RPMI7951 (cell line): ENCODE measurements at places on chromosomes 5 and 9. TPM values are rescaled to one million over a fixed set of nuclear protein-coding genes. Genes with fewer than 3 reads are reported as not detected.

GRCh38 chr5:96946381-96946780 lies 10.5 kb downstream of the LNPEP start:
- DNase-seq: no peak

Gene GMCL2
- total RNA-seq: not detected in 2 replicates

DNA sequence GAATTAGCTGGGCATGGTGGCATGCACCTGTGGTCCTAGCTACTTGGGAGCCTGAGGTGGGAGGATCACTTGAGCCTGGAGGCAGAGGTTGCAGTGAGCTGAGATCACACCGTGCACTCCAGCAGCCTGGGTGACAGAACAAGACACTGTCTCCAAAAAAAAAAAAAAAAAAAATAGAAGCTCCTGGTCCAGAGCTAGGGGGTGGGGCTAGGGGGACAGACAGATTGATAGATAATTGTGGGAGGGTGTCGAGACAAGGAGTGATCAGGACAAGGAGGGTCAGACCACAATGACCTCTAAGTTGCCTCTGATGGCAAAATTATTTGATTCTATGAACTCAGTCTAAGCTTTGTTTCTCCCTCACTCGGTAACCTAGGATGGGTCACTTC lies 6.6 kb upstream of the PHF19 start:
- no peak for DNase-seq

GRCh38 chr5:116318091-116318854 lies 233.4 kb downstream of the COMMD10 start:
- DNase-seq: no peak

Gene CEL
- 0.12 TPM in 1 of 2 replicates, not detected in the other for total RNA-seq

Gene TMEM215
- not detected in 2 replicates for total RNA-seq

Gene RMRP
- 19,023 and 39,221 TPM in 2 replicates for total RNA-seq

DNA sequence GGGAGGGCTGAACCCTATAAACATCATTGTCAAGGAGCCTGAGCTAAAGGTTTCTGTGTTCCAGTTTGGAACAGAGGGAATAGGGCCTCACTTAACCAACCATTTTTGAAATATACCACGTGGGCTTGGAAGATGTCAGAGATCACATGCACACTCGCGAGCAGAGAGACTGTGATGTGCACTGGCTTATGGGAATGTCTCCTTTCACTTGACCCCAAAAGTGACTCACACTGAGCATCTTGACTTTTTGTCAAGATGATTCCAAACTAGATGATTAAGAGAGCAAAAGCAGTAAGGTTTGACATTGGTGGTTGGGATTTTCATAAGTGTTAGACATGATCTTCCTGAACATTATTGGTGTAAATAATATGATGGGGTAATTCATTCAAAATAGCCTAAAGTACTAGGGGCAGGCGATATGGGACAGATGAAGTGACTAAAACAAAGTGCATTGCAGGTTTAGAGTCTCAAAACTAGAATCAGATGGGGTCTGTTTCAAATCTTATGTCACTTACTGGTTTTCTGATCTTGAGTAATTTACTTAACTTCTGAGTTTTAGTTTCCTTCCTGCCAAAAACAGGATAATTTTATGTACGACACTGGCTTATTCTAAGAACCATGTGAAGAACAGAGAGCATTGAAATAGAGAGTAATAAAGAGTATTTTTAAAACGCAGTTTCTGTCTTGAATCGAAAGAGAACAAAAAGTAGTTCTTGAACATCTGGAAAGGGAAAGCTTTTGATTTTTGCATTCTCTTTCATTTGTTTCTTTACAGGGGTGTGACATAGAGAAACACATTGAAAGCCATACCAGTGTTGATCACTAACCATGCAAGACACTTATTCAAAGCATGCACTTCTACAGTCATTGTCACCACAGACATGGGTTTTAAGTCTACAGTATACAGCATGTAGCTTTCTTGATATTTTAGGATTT lies 383.0 kb downstream of the DIRAS2 start:
- no peak for DNase-seq

GRCh38 chr5:81409361-81409760 lies 15.4 kb upstream of the ACOT12 start:
- no peak for DNase-seq

DNA sequence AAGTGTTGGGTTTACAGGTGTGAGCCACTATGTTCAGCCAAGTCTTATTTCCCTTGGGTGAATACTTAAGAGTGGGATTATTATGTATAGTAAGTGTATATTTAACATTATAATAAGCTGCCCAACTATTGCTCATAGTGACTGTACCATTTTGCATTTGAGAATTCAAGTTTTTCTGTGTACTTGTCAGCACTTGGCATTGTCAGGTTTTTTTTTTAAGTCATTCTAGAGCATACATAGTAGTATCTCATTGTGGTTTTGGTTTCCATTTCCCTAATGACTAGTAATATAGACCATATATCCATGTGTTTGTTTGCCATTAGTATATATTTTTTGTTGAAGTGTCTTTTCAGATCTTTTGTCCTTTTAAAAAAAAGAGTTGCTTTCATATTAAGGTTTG lies 10.5 kb upstream of the ELL2 start:
- DNase-seq: no peak

DNA sequence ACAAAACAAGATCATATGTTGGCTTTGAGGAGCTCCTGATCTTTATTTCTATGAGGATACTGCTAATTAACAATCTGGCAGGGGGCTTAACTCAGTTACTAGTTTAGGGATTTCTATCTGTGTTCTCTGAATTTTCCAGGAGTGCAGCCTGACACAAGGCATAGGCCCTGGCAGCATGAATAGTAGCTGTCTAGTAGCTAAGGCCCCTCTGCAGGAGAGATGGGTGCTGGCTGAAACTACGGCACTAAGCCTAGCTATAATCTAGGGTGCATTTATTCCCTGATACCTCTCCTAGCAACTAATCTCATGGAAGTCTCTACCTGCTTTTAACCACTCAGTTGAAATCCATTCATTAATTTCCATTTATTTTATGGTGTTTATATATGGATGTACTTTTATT lies 268.2 kb downstream of the TMEM232 start:
- DNase-seq: no peak

- DNase-seq: no peak
Observed at GRCh38 chr5:598564-598890, 13.6 kb upstream of the CEP72 start.

Gene SOX30
- total RNA-seq: not detected in 2 replicates

Gene SPINK13
- not detected in 2 replicates for total RNA-seq

DNA sequence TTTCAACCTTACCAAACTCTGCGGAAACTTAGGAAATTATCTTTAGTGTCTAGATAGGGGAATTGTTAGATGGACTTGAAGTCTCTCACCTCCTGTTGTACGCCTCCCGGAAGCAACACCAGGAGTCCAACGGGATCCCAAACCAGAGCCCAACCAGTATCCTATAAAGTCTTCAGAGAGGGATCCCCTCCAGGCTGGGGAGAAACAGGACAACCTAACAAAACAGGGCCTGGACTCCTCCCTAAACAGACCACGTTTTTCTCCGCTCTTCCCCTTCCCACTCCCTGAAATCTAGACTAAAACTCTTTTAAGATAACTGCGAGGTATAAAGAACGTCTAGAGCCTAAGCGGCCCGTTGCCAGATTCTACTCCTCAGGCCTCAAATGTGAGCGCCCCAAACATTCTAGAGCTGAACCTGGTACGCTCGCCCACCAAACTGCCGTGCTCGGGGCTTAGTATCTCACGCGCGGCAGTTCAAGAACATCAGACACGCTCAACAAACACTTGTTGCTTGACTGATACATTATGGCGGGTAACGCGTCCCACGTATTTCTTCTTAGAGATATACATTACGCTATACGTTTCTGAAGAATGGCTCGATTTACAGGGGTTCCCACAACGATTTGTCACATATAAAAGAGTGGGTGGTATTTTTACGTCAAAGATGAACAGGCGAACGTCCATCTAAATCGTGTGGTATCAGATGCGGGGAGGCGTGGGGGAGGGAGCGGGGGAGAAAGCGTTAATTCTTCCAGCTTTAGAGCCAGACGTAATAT lies 663 bp upstream of the SMIM27 start:
- peak; percentile 63 for DNase-seq

DNA sequence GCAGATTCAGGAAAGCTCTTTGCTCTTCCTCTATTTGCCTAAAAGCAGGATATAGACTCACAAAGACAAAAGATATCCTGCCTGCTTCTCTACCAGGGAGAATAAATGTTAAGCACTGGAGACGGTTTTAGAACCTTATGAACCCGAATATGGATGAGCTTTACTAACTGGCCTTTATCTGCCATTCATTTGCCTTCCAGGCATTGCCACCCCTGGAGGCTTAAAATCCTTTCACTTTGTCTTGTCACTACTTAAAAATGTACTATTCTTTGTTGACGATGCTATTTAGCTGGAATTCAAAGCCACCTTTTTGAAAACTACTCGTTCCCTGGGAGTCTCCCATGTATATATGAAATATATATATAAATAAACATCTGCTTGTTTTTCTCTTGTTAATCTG lies 23.2 kb upstream of the LVRN start:
- peak; percentile 31 for DNase-seq

DNA sequence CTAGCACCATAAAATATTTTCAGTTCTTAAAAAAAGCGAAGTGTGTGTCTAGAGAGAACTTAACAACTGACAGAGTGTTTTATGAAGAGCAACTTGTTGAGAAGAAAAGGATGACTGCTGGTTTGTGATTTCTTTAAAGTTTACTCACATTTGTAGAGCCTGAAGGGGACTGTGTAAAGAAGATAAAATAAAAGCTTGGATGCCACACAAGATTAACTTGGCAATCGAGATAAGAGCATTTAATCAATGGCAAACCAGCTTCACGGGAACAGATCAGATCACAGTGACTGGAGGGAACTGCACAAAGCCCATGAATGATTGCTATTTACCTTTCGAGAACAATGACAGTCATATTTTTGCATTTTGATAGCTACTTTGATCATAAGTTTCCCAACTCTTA lies 2013.1 kb upstream of the CDH9 start:
- no peak for DNase-seq

Gene MAP1B
- total RNA-seq: 26.4 and 35.8 TPM in 2 replicates

GRCh38 chr5:133267601-133268000 lies 215.8 kb downstream of the HSPA4 start:
- no peak for DNase-seq

- no peak for DNase-seq
Observed at GRCh38 chr5:133265257-133265656, 213.4 kb downstream of the HSPA4 start.

DNA sequence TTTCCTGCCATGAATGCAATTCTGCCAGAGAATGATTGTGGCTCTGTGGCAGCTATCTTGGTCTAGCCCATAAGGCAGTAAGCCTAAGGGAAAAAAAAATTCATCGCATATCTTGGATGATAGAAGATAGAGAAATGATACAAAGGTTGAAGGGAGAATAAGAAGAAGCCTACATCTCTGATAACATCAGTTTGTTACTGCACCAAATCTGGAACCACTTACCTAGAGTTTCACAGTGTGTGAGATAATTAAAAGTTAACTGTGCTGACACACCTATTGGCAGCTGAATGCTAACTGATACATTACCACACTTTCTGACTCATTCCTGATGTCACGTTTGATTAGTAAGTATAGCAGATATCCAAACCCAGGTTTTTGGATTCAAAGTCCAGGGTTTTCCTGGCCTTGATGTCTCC lies 91.6 kb upstream of the TAF11L2 start:
- peak; percentile 21 for DNase-seq
